ENCODE measurements at places on chromosomes 1 and 21.
A peak's percentile ranks its signal among the peaks of the same experiment; 100 is the strongest.

DNA sequence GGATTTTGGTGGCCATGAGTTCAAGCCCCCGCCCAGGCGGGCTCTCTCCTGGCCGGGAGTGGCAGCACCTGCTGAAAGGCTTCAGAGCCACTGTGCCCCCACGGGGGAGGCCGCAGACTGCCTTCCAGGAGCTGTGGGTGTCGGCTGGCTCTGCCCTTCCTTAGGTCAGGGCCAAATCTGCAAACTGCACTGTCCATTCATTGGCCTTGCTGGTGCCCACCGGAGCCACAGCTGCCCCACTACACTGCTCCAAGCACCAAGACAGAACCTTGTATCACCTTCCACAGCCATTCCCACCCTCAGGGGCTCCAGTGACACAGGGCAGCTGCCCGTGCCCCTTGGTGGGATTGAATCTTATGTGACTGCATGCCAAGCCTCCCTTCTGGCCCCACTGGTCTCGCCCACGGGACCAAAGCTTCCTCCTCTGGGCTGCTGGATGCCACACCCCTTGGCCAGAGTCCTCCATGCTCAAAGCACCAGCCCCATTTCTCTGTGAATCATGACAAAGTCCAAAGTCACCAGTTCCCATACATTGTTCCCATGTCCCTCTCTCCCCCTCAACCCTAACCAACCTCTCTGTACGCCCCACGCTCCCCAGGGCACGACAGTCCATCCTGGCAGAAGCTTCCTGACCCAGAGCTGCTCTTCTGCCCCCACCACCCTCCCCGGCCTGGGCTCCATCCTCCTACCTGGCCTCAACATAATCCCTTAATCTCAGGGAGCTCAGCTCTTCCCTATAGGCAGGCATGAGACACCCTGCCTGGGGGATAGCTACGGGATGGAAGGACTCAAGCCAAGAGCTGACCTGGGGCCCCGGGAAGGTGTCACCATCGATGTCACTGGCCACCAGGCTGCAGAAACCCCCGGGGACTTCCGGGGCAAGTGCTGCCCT is 20.9 kb upstream of the GPR153 start:
- no peak for DNase-seq

DNA sequence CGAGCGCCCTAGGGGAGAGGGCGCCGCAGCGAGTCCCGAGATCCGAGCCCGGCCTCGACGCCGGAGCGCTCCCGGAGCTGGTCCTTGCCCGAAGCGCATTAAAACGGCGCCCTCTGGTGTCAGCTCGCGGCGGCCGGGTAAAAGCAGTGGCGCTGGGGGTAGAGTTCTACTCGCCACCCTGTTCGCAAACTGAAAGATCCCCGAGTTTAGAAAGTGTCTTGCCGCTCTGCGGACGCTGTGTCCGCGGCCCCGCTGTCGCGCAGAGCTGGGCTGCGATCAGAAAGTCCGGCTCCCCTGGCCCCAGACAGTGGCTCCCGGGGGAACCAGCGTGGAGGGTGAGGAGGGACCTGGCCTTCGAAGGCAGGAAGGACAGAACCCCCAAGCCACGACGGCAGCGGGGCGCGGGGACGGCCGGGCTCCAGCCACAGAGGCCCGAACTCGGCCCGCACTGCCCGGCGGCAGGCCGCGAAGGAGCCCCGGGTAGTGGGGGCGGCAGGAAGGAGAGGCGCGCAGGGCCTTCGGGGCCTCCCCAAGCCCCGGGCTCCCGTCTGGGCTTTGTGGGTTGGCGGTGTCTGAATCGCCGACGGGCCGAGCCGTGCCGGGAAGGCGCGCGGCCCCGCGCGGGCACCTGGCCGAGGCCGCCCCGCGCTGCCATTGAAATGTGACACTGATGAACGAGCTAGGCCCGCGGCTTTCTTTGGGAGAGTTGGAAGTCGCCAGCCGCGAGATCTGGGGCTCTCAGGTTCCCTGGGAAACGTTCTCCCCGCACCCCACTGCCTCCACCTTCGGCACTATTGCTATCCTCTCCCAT is 39.1 kb upstream of the NFIA start:
- peak; percentile 75 for DNase-seq

- DNase-seq: no peak
These were observed 41.0 kb downstream of the IL12RB2 start for GRCh38 chr1:67348586-67349252.

DNA sequence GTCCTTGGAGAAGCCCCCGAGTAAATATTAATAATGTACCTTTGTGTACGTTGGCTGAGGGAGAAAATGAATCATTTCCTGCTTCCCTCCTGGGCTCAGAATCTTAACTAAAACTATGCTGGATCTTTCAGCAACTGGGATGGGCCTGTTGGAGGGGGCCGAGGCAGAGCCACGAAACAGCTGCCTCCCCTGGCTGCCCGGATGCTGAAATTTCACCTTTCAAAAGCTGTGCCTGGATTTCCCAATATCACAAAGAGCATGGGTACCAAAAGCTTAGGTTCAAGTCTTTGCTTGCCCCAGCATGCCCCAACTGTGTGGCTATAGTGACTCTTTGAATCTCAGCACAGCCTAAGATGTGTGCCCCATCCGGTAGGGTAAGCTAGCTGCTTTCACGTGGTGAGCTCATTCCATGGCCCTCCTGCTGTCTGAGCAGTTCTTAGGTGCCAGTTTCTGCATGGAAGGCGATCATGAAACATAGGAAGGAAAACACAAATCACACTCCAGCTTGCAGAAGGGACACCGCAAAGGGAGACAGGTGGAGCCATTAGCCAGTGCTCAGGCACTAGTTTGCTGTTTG is 473.5 kb downstream of the PTPRU start:
- DNase-seq: peak; percentile 88

DNA sequence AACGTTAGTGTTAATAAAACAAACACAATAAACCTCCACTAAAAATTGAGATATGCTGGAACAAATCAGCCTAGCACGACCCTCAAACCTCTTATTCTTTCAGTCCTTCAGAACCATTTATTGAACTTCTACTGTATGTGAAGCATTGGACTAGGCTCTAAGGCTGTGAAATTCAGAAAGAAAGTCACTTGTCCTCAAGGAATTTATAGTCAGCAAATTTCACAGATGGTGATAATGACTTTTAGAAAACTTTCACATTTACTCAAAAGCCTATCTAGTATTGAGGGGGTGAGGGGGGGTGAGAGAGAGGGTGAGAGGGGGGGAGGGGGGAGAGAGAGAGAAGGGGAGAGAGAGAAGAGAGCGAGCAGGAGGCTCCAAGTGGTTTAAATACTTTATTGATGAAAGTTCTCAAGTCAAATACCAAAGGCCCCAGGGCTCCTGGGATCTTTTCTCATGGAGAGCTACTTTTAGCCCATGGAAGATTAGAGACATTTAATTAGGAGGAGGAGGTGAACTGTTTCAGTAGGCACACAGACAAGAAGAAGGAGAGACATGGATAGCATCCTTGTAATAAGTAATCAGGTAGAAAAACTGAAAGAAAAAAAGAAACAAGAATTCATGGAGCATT is 66.3 kb upstream of the SSX2IP start:
- DNase-seq: no peak

GRCh38 chr1:160741092-160741501 is 2.0 kb downstream of the SLAMF7 start:
- no peak for DNase-seq

- no peak for DNase-seq
These were observed 389.6 kb upstream of the C1orf87 start for GRCh38 chr1:60463146-60463545.

GRCh38 chr1:41853907-41854306 is 64.8 kb downstream of the HIVEP3 start:
- peak; percentile 67 for DNase-seq

DNA sequence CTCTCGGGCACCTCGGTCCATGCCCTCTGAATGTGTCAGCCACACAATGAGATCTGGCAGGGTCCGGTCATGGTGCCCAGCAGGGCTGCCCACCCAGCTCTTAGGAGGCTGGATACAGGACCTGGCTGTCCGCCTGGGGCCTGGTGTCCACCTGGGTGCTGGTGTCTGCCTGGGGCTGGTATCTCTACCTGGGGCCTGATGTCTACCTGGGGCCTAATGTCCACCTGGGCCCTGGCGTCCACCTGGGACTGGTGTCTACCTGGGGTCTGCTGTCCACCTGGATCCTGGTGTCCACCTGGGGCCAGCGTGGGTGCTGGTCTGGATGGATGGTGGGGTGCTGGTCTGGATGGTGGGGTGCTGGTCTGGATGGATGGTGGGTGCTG is 45.1 kb upstream of the ACTRT2 start:
- no peak for DNase-seq

DNA sequence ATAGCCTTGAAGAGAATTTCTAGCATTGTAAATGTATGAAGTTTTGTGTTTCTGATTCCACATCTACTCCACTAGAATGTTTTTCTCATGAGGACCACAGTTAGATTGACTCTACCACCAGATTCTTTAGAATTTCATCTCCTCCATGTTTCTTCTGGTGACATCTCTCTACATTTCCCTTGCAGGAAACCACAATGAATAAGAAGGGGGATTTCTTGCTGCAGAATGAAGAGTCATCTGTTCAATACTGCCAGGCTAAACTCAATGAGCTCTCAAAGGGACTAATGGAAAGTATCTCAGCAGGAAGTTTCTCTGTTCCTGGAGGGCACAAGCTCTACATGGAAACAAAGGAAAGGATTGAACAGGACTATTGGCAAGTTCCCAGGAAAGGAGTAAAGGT is 18.6 kb downstream of the GBP6 start:
- DNase-seq: no peak

GRCh38 chr1:233627823-233628222 is 13.9 kb downstream of the KCNK1 start:
- no peak for DNase-seq

GRCh38 chr1:46535063-46535462 is 16.4 kb downstream of the KNCN start:
- DNase-seq: no peak

DNA sequence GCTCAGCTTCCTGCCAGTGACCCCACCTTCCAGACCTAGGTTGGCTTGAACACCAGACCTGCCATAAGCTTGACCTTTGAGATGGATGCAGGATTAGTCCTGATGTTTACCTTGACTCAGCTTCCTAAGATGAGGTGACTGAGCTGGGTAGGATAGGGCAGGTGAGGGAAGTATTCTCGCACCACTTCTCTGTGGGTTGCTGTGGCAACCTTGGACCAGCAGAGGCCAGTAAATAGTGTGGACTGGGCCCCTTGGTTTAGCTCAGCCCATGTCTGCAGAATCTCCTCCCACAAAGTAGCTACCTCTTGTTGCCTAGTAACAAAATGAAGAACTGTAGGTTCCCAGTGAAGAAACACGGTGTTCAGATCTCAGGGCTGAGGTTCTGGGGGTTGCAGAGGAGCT is 8.4 kb downstream of the RPS6KA1 start:
- DNase-seq: no peak

GRCh38 chr1:204746838-204747442 is 61.4 kb upstream of the LRRN2 start:
- DNase-seq: peak; percentile 72

DNA sequence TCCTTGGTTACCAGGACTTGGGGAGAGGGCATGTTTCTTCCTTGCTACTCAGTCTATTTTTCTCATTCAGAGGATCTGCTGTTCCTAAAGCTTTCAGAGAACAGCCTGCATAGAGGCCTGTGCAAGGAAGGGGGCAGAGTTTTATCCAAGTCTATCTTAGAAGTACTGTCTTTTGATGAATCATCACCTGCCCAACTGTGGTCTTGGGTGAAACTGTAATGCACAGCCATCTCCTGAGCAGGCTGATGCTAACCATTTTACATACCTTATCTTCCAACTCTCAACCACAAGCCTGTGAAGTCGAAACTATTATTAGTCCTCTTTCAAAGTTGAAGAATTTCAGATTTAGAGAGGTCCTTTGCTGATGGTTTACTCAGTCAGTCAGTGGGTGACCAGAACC is 368.0 kb downstream of the HHAT start:
- no peak for DNase-seq

GRCh38 chr1:121445679-121446078 is 260.9 kb downstream of the SRGAP2C start:
- DNase-seq: no peak

GRCh38 chr1:175673371-175674150 is 69.8 kb downstream of the TNR start:
- DNase-seq: no peak

- peak; percentile 87 for DNase-seq
These were observed at the start of gene HUNK for GRCh38 chr21:31872452-31873274. Gene HUNK (plus strand): TSS chr21:31873020. CDS start chr21:31873675, 655 bp downstream.

GRCh38 chr1:26913389-26913753 is 404 bp downstream of the NR0B2 start:
- no peak for DNase-seq

DNA sequence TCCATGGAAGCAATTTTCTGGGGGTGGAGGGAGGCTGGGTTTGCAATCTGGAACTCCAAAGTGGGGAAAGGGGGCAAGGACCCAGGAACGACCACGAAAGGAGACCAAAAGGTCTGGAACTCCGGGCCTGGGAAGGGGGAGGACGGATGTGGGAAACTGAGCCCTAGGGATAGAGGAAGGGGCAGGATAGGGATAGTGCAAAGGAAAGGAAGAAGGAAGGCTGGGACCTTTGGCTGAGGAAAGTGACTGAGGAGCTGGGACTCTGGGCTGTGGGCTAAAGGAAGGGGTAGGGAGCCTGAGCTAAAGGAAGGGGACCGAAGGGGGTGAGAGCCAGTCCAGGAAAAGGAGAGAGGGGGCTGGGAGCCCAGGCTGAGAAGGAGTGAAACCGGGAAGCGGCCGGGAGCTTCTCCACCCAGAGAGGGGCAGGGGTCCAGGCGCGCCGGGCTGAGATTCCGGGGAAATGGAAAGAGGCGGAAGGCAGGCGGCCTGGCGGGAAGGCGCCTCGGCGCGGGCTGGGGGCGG is 395 bp downstream of the SLC9A1 start:
- no peak for DNase-seq

DNA sequence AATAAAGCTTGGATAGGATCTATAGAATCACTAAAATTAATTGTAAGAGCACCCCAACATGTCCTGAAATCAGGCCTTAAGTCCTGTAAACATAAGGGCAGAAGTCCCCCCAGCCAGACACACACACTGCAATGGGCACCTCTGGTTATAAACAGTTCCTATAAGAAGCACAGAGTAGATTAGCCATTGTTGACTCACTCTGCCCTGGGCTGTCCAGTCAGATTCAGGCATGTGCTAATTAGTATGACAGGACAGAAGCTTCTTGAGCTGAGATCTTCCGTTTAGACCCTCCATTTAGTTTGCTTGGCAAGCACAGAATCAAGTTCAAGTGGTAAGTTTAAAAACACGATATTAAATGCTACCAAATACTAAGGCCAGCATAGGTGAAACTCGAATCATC is 11.8 kb upstream of the DENND1B start:
- DNase-seq: no peak

DNA sequence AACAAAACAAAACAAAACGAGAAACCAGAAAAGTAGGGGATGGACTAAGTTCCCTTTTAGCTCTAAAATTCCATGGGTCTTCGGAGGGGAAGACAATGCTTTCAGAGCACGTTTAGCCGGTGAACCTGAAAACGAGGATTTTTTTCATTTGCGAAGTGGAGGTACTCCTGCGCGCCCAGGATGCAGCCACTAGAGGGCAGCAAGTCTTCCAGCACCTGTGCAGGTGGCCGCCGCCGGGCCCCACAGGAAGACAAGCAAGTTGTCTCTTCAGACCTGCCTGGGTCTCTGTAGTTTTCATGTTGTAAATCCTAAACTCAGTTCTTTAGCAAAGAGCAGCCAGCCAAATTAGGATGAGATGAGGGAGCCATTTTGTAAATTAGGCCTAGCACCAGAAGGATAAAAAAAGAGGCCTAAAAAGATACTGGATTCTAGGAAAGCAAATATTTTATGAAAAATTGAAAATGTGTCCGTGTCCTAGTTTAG is 17.7 kb upstream of the SNX27 start:
- DNase-seq: peak; percentile 84

GRCh38 chr1:71083271-71083670 is 2.4 kb upstream of the ZRANB2 start:
- no peak for DNase-seq

- no peak for DNase-seq
These were observed 36.6 kb upstream of the PIGC start for GRCh38 chr1:172480431-172480830.

All from NCI-H2171 treated with DMSO at 0.1 percent for 48 hours (cell line).